ENCODE measurements at places on chromosomes 5 and 9. TPM values are rescaled to one million over a fixed set of nuclear protein-coding genes. Genes with fewer than 3 reads are reported as not detected.

The DRD1 gene
- total RNA-seq: not detected

The ALDOB gene
- not detected for total RNA-seq

The ESM1 gene
- not detected for total RNA-seq

The RLN2 gene
- 0.77 TPM for total RNA-seq

The SAPCD2 gene
- total RNA-seq: 31.1 TPM

The CCDC192 gene
- 1.3 TPM for total RNA-seq

The PCDHA7 gene
- total RNA-seq: 2.3 TPM

The MAPK9 gene
- total RNA-seq: 36.1 TPM

The S1PR3 gene
- 7.5 TPM for total RNA-seq

The SEMA6A gene
- total RNA-seq: 30.0 TPM

The LCNL1 gene
- not detected for total RNA-seq

The FIBCD1 gene
- 0.23 TPM for total RNA-seq

The ITGA2 gene
- 1.7 TPM for total RNA-seq

The CD180 gene
- total RNA-seq: not detected

The LRRC19 gene
- not detected for total RNA-seq

The ROPN1L gene
- 0.68 TPM for total RNA-seq

The PCDHA11 gene
- total RNA-seq: 6.5 TPM

The ABCA1 gene
- 6.5 TPM for total RNA-seq

The SLCO4C1 gene
- 3.9 TPM for total RNA-seq

The HBEGF gene
- total RNA-seq: 2.4 TPM

The PCDHGC3 gene
- 98.2 TPM for total RNA-seq

All from neural crest cell (in vitro differentiated cells).